GM12878 (cell line): ENCODE measurements at places on chromosomes 11 and 22. TPM values are rescaled to one million over a fixed set of nuclear protein-coding genes. Genes with fewer than 3 reads are reported as not detected.

The SLC29A2 gene
- total RNA-seq: 4.7 and 6.0 TPM in 2 replicates

The WNT7B gene
- not detected in 2 replicates for total RNA-seq

The MS4A1 gene
- 464 and 482 TPM in 2 replicates for total RNA-seq

DNA sequence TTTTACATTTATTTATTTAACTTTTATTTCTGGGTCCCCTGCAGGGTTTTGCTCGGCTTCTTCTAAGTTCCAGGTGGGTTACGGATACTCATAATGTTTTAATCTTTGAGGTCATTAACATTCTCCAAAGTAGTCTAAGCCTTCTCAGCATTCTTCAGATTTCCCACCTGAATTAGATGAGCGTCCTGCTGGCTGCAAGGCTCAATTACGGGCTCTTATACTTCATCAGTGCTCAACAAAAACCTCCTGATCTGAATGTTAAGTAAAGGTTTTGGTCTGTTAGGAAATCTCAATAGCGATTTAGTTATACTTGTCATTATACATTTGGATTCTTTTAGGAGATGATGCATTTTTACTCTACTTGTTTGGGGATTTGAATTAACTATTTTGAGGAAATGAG is 27.3 kb upstream of the NFRKB start:
- H3K27me3 ChIP-seq: no peaks in the 10 kb centered on the region
- H3K4me3 ChIP-seq: no peak overlapping the region
- peaks cover 5% of the 10 kb centered on the region; the same call in 1 of the 2 replicates for H3K36me3 ChIP-seq
- no peak overlapping the region for H3K27ac ChIP-seq
- no peaks in the 10 kb centered on the region for H3K4me1 ChIP-seq
- DNase-seq: no peak

GRCh38 chr11:87198266-87198881 is 160.6 kb downstream of the TMEM135 start:
- H3K27ac ChIP-seq: no peak overlapping the region
- H3K36me3 ChIP-seq: no peaks in the 10 kb centered on the region
- no peaks in the 10 kb centered on the region for H3K4me1 ChIP-seq
- no peak overlapping the region for H3K4me3 ChIP-seq
- no peaks in the 10 kb centered on the region for H3K27me3 ChIP-seq
